ENCODE measurements at places on chromosomes 1 and 21. TPM values are rescaled to one million over a fixed set of nuclear protein-coding genes. Genes with fewer than 3 reads are reported as not detected.

DNA sequence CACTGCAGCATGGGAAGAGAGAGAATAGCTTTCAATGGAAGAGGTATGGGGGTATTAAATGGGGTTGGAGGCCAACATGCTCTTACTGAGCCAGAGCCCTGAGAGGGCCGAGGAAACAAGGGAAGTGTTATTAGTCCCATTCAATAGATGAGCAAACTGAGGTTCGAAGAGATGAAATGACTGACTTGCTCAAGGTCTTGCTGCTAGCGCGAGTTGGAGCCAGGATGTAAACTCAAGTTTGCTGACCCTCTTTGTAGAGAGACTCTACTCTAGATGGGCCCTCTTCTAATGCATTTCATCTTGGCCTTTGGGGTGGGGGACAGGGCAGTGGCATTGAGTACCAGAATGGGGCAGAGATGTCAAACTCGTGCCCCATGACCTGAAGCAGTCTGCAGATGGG lies 319.5 kb downstream of the RPS6KC1 start:
- H3K36me3 ChIP-seq = no peaks in the 10 kb centered on the region
- H3K27ac ChIP-seq = no peak overlapping the region
- H3K4me1 ChIP-seq = no peaks in the 10 kb centered on the region
- DNase-seq = no peak

- DNase-seq = no peak
- no peak overlapping the region for H3K4me3 ChIP-seq
- no peak overlapping the region for H3K27ac ChIP-seq
- peaks cover 12% of the 10 kb centered on the region for H3K4me1 ChIP-seq
These were observed 36.8 kb downstream of the NTPCR start for GRCh38 chr1:232987046-232987773.

HES4 gene
- total RNA-seq = 66.5 TPM

DNA sequence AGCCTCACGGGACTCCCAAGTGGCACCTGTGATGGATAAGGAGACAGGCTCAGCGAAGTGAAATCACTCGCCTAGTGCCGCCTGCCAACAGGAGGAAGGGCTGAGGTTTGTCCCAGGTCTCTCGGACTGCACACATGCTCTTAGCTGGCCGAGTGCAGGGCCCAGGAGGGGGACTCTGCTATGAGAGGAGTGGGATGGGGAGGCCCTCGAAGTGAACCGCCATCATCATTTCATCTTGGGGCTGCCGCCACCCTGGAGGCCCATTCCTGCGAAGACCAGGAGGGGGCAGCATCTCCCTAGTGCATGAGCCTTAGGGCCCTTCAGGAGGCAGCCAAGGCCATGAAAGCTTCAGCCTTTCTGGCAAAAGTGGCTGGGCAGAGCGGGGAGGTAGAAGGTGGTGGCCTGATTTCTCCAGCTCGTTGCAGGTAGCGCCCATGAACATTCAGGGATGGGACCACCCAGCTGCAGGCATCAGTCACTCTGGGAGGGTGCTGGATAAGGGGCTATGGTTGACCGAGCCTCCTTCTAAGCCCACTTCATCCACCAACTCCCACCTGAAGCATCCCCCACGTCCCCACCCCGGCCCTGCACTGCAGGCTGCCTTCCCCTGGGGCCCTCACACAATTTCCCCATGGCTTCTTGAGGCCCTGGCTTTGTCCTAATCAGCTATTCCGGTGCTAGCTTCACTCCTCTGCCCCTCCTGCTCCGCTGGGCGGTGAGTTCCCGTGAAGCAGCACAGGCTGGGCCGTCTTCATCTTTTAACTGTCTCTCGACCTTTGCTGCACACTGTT lies 17.2 kb upstream of the RASSF5 start:
- H3K27me3 ChIP-seq = no peaks in the 10 kb centered on the region
- no peak overlapping the region for H3K27ac ChIP-seq
- peak; percentile 78 for DNase-seq
- peaks cover 22% of the 10 kb centered on the region for H3K4me1 ChIP-seq
- H3K36me3 ChIP-seq = peaks cover 68% of the 10 kb centered on the region

GRCh38 chr1:174519844-174520243 lies 72.1 kb downstream of the GPR52 start:
- peak overlapping the region; percentile 76 for H3K27ac ChIP-seq
- peak; percentile 45 for DNase-seq
- no peaks in the 10 kb centered on the region for H3K36me3 ChIP-seq
- peaks cover 3% of the 10 kb centered on the region for H3K4me1 ChIP-seq
- H3K4me3 ChIP-seq = no peak overlapping the region
- no peaks in the 10 kb centered on the region for H3K27me3 ChIP-seq

Measured in heart left ventricle (tissue), 16 donors.